ENCODE measurements at places on chromosomes 4 and X. TPM values are rescaled to one million over a fixed set of nuclear protein-coding genes. Genes with fewer than 3 reads are reported as not detected.

LONRF3 gene
- 55.8 TPM for total RNA-seq

GABRE gene
- 3.8 TPM for total RNA-seq

MAPK10 gene
- total RNA-seq, result 1.3 TPM

CXCL3 gene
- 0.63 TPM for total RNA-seq

CYBB gene
- 6.0 TPM for total RNA-seq

RIBC1 gene
- 0.45 TPM for total RNA-seq

SLC39A8 gene
- 1.3 TPM for total RNA-seq

SLC4A4 gene
- total RNA-seq, result 3.3 TPM

XAGE1A gene
- total RNA-seq, result not detected

SSX2B gene
- total RNA-seq, result not detected

PGAM4 gene
- total RNA-seq, result not detected

SLC2A9 gene
- 2.4 TPM for total RNA-seq

PLP2 gene
- total RNA-seq, result 80.7 TPM

PDCL2 gene
- not detected for total RNA-seq

RGN gene
- 11.9 TPM for total RNA-seq

TCEAL6 gene
- not detected for total RNA-seq

OPRPN gene
- not detected for total RNA-seq

CSN1S1 gene
- not detected for total RNA-seq

F8 gene
- 26.2 TPM for total RNA-seq

TMSB15A gene
- total RNA-seq, result not detected

STATH gene
- total RNA-seq, result not detected

MBTPS2 gene
- 12.4 TPM for total RNA-seq

CXCL11 gene
- not detected for total RNA-seq

IL9R gene
- not detected for total RNA-seq

APLN gene
- 0.86 TPM for total RNA-seq

WFS1 gene
- 13.3 TPM for total RNA-seq

BEND2 gene
- total RNA-seq, result not detected

DKK2 gene
- 2.6 TPM for total RNA-seq

BMP3 gene
- total RNA-seq, result 0.09 TPM

PTTG2 gene
- total RNA-seq, result not detected

PFKFB1 gene
- total RNA-seq, result 20.9 TPM

FABP2 gene
- total RNA-seq, result not detected

POLA1 gene
- 8.7 TPM for total RNA-seq

TRMT2B gene
- 10.5 TPM for total RNA-seq

BEX1 gene
- total RNA-seq, result 0.48 TPM

GAGE12J gene
- not detected for total RNA-seq

RAB40A gene
- not detected for total RNA-seq

RTL9 gene
- 0.64 TPM for total RNA-seq

NUP62CL gene
- total RNA-seq, result not detected

TMPRSS11B gene
- not detected for total RNA-seq

TKTL1 gene
- 0.19 TPM for total RNA-seq

CD40LG gene
- total RNA-seq, result not detected

GSX2 gene
- total RNA-seq, result not detected

PDS5A gene
- total RNA-seq, result 29.2 TPM

MAGEA8 gene
- not detected for total RNA-seq

ARSH gene
- not detected for total RNA-seq

RAI2 gene
- total RNA-seq, result 3.5 TPM

KCNE5 gene
- total RNA-seq, result not detected

DOK7 gene
- total RNA-seq, result 3.4 TPM

PAGE2B gene
- total RNA-seq, result not detected

C4orf33 gene
- total RNA-seq, result 1.8 TPM

EVC2 gene
- total RNA-seq, result 1.0 TPM

ERCC6L gene
- total RNA-seq, result not detected
